Stromal cell of bone marrow (primary cell): ENCODE measurements at places on chromosomes 12 and 14.

DNA sequence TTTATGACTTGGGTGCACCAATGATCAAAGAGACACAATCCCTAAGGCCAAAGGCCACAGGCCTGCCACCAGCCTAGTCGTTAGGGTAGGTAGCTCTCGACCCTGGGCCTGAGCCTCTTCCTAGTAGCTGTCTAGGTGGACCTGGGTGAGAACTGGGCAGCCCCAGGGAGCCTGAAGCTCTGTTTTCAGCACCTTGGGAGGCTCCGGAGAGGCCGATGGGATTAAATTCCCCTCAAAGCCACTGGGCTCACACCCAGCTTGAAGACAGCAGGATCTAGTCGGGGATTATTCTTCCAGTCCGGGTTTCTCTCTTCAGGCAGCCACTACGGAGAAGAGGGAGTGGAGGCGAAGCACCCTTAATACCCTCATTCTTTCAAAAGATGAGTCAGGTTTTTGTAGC is 79.8 kb downstream of the TMEM260 start:
- no peak for DNase-seq

DNA sequence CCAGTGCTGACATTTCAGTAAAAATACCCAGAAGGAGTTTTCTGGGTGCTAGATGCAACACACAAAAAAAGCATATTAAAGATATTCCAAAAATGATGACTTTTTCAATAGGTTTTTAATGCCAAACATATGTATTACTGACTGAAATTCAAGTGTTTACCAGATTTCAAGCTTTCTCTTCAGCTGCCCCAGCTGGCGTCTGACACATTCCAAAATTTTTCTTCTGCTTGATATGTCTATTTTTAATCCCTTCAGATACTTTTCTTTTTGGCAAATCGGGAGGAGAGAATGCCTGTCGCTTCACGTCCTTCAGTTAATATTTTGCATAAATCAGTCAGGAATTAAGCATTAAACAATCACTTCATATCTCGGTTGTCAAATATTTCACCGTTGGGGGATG is 7.1 kb upstream of the CCDC60 start:
- DNase-seq: no peak

DNA sequence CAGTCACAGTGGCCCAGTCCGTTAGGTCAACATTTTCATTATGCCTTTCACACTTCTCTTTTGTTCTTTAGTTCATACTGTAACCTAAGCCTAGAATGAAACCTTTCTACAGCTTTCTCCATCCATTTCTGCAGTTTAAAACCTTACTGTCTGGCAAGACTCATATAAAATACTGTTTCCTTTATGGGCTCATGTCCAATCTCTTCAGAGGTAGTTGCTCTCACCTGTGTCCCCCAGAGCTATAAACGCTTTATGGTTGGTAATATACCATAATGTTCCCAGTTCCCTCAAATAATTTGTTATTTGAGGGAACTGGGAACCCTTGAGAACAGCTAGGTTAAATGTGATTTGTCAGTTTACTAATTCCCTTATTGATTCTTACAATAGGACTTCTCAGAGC is 83.0 kb downstream of the SRGAP1 start:
- no peak for DNase-seq

DNA sequence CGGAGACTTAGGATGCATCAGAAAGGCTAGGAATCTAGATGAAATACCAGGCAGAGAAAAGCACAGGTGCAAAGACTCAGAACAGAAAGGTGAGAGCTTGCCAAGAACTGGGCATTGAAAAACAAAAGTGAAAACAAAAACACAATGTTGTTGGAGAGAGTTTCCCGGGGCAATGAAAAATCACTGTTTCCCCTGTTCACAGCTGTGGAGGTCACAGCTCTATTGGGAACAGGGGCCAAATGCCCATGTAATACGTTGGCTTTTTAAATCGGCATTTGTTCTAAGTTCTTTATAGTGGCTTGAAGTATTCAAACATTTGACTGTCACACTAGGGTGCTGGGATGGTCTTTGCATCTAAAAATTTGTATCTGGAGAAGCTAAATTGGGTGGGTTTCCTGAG is 108.3 kb downstream of the SLC15A4 start:
- DNase-seq: no peak

DNA sequence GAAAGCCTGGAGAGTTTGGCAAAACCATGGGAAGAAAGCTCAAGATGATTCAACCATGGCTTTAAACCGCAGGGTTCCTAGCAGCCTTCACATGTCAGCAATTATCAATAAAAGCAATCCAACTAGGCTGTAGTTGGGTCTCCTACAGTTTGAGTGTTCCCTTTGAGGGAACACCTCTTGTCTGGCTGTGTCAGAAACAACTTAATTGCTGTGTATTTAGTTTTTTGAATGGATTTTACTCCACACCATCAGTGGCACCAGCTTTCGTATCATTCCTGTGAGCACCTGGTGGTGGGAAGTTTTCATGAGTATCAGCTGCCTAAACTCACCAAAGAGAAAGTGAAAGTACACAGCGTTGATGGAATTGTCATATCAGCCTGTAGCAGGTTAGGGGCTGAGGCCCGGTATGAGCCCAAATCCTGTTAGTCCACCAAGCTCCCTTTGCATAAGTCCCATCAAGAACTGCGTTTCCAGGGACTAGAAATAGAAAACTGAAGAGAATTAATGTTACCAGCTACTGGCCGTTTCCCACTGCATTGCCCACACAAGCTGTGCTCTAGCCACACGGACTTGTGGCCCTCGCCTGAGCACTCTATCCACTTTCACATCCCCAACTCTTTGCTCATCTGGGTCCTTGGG is 10.9 kb upstream of the IL26 start:
- DNase-seq: no peak

GRCh38 chr12:94750864-94751263 is 100.5 kb upstream of the TMCC3 start:
- no peak for DNase-seq

DNA sequence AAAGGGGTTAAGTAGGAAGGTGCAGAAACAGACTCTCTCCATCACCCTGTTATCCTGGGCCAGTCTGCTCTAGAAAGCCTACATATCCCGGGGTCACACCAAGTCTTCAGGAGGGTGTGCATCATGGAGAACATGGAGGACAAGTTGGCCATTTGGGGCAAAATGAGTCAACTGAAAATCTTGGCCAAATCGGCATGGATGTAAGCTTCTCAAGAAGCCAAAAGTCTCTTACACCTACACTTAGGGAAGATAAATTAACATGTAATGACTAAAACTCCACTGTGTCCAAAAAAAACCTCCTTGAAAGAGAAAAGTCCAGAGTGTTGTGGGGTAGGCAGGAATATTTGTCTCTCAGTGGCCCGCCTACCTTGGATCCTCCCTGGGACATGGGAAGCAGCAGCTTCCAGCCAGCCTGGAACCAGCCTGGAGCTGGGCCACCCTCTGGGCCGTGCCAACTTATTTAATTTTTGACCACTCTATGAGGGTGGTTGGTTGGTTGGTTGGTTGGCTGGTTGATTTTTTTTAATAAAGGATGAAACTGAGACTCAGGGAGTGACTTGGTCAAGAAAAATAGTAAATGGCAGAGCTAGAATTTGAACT is 17.9 kb upstream of the TC2N start:
- no peak for DNase-seq

DNA sequence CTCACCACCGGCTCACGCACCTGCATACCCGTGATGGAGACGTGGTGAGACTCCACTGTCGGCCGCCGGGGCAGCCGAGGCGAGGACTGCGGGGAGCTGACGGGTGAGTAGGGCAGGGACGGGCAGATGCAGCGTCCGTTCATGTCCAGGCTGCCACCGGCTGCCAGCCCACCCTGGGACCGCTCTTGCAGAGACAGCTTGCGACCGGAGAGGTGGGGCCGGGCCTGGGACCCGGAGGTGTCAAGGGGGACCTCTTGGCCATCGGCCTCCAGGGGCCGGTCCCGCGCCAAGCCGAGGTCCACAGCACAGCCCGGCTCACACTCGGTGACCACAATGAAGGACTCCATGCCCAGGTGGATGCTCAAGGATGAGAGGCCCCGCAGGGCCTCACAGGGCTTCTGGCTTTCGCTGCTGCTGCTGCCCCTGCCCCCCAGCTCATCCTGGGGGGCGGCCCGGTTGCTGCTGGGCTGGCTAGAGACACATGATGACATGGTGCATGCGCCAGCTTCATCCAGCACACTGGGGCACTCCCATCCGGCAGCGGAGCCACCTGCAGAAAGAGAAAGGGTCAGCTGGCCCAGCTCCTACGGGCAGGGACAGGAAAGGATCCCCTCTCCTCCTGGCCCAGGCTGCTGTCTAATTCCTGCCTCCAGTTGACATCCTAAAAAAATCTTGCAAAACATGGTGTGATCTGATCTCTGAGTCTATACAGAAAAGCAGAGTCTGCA is 22.3 kb downstream of the CAMKK2 start:
- DNase-seq: no peak

DNA sequence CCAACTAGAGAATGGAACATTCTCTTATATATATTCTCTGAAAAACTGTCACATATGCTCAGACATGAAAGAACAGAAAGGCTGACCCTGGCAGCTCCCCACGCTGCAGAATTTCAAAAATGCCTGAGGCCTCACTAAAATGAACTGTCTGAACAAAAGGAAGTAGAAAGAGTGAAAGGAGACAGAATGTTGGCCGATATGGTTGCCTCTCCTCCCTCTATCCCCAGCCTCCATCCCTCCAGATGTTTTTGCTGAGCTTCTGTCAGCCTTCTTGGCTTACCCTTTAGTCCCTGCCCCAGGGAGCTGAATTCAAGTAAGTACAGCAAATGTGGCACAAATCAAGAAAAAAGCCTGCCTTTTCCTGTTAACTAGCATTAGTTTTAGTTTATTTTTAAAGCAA is 6.9 kb downstream of the SMCO2 start:
- no peak for DNase-seq

- no peak for DNase-seq
These were observed 319.1 kb upstream of the RGS6 start for GRCh38 chr14:71613168-71613567.

DNA sequence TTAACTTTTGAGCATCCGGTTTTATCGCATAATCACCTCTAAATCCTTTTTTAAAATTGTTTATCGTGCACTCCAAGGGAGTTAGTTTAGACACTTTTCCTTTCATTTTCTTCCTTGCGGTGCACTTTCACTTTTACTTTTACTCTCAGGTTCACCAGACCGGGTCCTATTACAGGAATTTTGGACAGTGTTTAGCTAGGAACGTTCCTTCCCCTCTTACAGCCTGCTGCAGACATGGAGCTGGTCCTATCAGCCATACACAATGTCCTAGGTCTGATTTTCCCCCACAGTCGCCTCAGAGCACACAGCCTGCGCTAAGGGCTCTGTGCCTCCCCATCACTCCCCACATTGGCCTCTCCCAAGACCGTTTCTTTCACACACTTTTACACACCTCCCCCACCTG is 103.9 kb downstream of the ALG10 start:
- no peak for DNase-seq

- DNase-seq: no peak
These were observed 89.0 kb downstream of the C14orf39 start for GRCh38 chr14:60396718-60397343.

DNA sequence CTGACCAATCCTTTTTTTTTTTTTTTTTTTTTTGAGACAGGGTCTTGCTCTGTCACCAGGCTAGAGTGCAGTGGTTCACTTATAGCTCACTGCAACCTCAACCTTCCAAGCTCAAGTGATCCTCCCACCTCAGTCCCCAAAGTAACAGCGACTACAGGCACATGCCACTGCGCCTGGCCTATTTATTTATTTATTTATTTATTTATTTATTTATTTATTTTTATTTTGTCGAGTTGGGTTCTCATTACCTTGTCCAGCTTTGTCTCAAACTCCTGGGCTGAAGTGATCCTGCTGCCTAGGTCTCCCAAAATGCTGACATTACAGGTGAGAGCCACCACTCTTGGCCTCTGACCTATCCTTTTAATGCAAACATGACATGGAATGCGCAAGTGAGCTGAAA is 124.4 kb downstream of the GXYLT1 start:
- DNase-seq: no peak

DNA sequence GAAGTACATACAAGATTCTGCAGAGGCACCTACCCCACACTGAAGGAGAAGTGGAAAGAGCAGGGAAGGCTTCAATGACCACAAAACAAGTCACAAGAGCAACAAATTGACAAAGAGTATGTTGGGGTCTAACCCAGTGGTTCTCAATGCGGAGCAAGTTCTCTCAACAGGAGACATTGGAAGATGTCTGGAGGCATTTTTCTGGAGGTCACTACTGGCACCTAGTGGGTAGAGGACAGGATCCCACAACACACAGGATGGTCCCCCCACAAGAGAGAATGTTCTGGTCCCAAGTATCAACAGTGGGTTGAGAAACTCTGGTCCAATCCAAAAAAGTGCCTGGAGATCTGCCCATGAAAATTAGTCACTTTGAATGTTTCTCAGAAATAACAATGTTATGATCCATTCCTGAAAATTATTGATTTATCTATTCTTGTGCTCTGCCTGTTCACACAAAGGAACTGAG is 3.4 kb downstream of the SSH1 start:
- DNase-seq: peak; percentile 95
